ENCODE measurements at places on chromosomes 2 and 18.

DNA sequence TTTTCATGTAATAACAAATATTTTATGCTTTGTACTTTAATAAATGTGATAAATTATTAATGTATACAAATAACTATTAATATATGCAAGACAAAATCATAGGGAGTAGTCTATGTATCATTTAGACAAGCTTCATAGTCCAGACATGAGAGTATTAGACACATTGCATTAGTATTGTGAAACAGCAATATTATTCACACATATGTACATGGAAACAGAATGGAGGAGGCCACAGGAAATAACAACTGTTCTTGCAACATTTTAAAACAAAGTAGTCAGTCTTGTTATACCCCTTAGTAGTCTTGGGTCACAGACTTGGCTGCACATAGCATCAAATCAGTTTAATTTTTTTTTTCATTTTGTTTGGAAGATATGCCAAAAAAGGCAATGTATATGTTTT lies 15.8 kb downstream of the DSC1 start:
- no peak for DNase-seq

DNA sequence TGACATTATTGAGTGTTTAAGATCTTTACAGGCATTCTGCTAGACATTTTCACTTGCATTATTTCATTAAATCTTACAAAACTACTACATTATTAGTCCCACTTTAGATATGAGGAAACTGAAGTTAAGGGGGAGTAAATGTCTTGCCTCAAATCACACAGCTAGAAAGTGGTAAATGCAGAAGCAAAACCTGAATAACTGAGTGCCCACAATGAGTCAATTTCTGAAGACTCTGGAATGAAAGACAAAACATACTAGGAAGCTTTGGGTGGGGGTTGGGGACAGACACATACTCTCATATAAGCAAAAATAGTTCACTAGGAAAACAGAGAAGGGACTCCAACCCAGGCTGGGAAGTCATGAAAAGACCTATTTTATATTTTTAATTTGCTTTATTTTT lies 214.4 kb upstream of the LRATD1 start:
- no peak for DNase-seq

DNA sequence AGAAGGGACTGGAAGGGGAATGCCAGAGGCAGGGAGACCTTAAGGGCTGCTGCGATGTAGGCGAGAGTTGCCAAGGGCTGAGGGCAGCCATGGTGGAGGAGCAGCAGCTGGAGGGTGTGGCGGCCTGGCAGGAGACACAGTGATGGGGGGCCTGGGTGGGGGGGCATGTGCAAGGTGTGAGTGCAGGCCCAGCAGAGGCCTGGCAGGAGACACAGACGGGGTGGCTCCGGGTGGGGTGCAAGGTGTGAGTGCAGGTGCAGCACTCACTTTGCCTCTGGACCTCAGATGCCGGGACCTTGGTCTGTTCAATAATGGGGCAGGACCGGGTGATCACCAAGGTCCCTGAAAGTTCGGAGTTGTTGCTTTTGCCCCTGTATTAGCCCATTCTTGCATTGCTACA lies 76.2 kb upstream of the ODC1 start:
- DNase-seq = no peak

DNA sequence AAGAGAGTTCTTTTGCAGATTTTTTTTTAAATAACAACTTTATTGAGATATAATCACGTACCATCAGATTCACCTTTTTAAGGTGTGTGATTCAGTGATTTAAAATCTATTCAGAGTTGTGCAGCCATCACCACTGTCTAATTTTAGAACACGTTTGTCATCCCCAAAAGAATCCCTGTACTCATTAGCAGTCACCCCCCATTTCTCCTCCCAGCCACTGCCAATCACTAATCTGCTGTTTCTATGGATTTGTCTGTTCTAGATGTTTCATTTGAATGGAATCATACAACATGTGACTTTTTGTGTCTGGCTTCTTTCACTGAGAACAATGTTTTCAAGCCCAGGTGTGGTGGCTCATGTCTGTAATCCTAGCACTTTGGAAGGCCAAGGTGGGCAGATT lies 55.4 kb upstream of the RAPH1 start:
- no peak for DNase-seq

All from Jurkat, Clone E6-1 (cell line).